ENCODE measurements at places on chromosomes 3 and 15.

GRCh38 chr3:53215816-53216215 is 40.0 kb downstream of the TKT start:
- H3K27me3 ChIP-seq: peaks cover 4% of the 10 kb centered on the region
- no peak overlapping the region for H3K4me3 ChIP-seq
- no peak for DNase-seq
- no peak overlapping the region for H3K27ac ChIP-seq

DNA sequence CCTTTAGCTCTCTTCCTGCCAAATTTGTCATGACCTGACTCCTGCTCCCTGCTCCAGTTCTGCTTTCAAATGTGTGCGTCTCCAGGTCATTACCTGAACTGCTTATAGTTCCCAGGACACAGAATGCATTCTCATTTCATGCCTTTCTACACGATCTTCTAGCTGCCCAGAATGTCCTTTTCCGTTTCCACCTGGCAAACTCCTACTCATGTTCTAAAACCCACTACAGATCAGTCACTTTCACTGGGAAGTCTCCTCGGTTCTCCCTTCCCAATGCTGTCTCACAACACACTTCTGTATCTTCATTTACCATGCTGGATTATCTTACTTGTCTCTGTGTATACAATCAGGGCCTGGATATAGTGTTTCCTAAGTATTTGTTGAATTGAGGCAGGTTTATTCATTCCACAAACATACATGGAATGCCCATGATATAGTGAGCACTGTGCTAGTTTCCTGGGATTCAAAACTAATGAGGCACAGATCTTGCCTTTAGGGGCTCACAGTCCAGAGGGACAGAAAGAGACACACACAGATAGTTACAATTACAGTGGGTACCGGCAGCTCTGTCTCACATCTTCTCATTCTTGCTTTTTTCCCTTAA is 1.6 kb upstream of the NOX5 start:
- no peak overlapping the region for H3K27ac ChIP-seq
- H3K4me1 ChIP-seq: no peaks in the 10 kb centered on the region
- no peak for DNase-seq
- no peak overlapping the region for H3K4me3 ChIP-seq
- H3K36me3 ChIP-seq: no peaks in the 10 kb centered on the region

- peaks cover 8% of the 10 kb centered on the region for H3K4me1 ChIP-seq
- no peak for DNase-seq
- no peak overlapping the region for H3K4me3 ChIP-seq
- H3K36me3 ChIP-seq: no peaks in the 10 kb centered on the region
Measured at GRCh38 chr3:127777921-127778656, 44.2 kb downstream of the MGLL start.

- no peaks in the 10 kb centered on the region for H3K4me1 ChIP-seq
- no peak overlapping the region for H3K4me3 ChIP-seq
- no peak overlapping the region for H3K27ac ChIP-seq
- no peak for DNase-seq
Measured at GRCh38 chr15:96348112-96349027, 17.9 kb downstream of the NR2F2 start.

DNA sequence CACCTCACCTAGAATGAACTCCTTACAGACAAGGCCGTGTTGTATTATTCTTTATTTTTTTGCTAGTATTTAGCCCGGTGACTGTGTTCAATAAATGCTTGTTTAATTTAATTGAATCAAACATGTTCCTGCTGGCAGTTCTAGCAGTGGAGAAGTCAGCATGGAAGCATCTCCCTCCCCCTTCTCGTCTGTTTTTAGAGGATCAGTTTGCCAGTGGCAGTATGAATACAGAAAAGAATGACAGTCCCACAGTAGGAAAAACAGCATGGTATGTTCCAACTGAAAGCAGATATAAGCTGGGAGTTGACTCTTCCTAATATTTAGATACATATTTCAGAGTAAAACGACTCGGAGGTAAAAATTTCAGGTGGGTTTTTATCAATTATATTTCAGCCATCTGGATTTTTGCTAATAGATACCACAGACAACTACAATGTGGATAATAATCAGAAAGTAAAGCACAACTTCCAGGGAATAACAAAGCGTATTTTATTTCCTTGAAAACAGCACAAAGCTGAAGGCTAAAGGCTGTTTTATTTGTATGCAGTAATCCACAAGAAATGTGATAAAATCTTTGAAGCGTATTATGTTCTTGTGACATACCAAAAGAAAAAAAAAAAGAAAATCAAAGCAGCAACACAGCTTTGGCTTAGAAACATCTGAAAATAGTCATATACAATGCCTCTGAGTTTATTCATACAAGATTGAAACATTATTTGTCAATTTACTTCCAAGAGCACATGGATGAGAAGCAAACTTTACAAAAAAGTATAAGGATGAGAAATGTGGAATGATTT is 244.5 kb upstream of the KCNMB2 start:
- no peaks in the 10 kb centered on the region for H3K4me1 ChIP-seq
- no peak overlapping the region for H3K4me3 ChIP-seq
- no peaks in the 10 kb centered on the region for H3K36me3 ChIP-seq
- H3K27ac ChIP-seq: no peak overlapping the region
- no peak for DNase-seq

All from activated CD4-positive, alpha-beta T cell treated with anti-CD3 and anti-CD28 coated beads, Interleukin-2, amount 10 ng/mL, durations not matched to agents 7 days and 5 days (primary cell).